ENCODE measurements at places on chromosomes 12 and 14. TPM values are rescaled to one million over a fixed set of nuclear protein-coding genes. Genes with fewer than 3 reads are reported as not detected.

MFAP5 gene
- not detected for total RNA-seq

PMCH gene
- total RNA-seq = not detected

BCAT1 gene
- 1.3 TPM for total RNA-seq

IFT81 gene
- 1.3 TPM for total RNA-seq

- no peaks in the 10 kb centered on the region for H3K27me3 ChIP-seq
- H3K4me3 ChIP-seq = no peak overlapping the region
- peaks cover 36% of the 10 kb centered on the region for H3K4me1 ChIP-seq
- H3K27ac ChIP-seq = no peak overlapping the region
- DNase-seq = no peak
Observed at GRCh38 chr12:89247967-89248366, 104.3 kb downstream of the DUSP6 start.

GRCh38 chr12:111396726-111397445 lies 8.8 kb upstream of the SH2B3 start:
- H3K4me1 ChIP-seq = no peaks in the 10 kb centered on the region
- H3K36me3 ChIP-seq = no peaks in the 10 kb centered on the region
- H3K27ac ChIP-seq = no peak overlapping the region
- no peak overlapping the region for H3K4me3 ChIP-seq

GRCh38 chr12:118964988-118965387 lies 16.4 kb upstream of the SRRM4 start:
- no peaks in the 10 kb centered on the region for H3K36me3 ChIP-seq
- H3K27me3 ChIP-seq = no peaks in the 10 kb centered on the region
- H3K27ac ChIP-seq = no peak overlapping the region
- DNase-seq = no peak
- H3K4me3 ChIP-seq = no peak overlapping the region

DNA sequence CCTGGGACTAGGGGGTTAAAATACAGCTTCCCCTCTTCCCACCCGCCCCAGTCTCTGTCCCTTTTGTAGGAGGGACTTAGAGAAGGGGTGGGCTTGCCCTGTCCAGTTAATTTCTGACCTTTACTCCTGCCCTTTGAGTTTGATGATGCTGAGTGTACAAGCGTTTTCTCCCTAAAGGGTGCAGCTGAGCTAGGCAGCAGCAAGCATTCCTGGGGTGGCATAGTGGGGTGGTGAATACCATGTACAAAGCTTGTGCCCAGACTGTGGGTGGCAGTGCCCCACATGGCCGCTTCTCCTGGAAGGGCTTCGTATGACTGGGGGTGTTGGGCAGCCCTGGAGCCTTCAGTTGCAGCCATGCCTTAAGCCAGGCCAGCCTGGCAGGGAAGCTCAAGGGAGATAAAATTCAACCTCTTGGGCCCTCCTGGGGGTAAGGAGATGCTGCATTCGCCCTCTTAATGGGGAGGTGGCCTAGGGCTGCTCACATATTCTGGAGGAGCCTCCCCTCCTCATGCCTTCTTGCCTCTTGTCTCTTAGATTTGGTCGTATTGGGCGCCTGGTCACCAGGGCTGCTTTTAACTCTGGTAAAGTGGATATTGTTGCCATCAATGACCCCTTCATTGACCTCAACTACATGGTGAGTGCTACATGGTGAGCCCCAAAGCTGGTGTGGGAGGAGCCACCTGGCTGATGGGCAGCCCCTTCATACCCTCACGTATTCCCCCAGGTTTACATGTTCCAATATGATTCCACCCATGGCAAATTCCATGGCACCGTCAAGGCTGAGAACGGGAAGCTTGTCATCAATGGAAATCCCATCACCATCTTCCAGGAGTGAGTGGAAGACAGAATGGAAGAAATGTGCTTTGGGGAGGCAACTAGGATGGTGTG lies 1.9 kb downstream of the GAPDH start:
- H3K36me3 ChIP-seq = peaks cover 25% of the 10 kb centered on the region
- peaks cover 83% of the 10 kb centered on the region for H3K4me1 ChIP-seq
- H3K27me3 ChIP-seq = no peaks in the 10 kb centered on the region
- peak overlapping the region; percentile 81 for H3K4me3 ChIP-seq
- no peak for DNase-seq
- peak overlapping the region; percentile 86 for H3K27ac ChIP-seq

- no peak overlapping the region for H3K4me3 ChIP-seq
- no peaks in the 10 kb centered on the region for H3K4me1 ChIP-seq
- H3K36me3 ChIP-seq = no peaks in the 10 kb centered on the region
- no peaks in the 10 kb centered on the region for H3K27me3 ChIP-seq
- H3K27ac ChIP-seq = no peak overlapping the region
- no peak for DNase-seq
Observed at GRCh38 chr14:80223696-80224465, 12.6 kb upstream of the DIO2 start.

GRCh38 chr12:49809381-49809905 lies 18.8 kb downstream of the NCKAP5L start:
- H3K27me3 ChIP-seq = no peaks in the 10 kb centered on the region
- H3K27ac ChIP-seq = no peak overlapping the region
- no peak for DNase-seq
- H3K4me1 ChIP-seq = no peaks in the 10 kb centered on the region

DNA sequence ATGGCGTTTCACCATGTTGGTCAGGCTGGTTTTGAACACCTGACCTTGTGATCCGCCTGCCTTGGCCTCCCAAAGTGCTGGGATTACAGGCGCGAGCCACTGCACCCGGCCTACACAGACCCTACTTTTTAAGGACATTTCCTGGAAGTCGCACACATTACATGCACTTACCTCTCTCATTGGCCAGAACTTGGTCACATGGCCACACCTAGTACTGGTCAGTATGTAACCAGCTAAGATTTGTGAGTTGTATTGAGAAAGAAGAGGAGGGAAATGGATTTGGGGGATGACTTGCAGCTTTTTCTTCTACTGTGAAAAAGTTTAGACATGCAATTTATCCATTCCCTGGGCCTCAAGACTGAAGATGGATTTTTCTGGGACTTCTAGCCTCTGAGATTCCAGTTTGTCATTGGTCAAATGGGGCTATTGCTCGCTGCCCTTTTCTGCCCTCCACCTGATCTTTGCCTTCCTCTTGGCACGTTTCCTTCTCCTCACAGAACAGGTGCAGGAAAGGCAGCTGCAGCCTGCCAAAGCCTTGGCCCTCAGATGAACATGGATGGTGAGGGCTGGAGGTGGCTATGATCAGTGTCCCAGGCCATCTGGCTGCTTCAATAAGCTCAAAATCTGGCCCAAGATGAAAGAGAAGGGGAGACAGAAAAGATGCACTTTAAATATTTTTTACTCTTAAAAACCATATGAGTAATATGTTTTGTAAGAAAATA lies 7.1 kb upstream of the ZDHHC22 start:
- no peaks in the 10 kb centered on the region for H3K4me1 ChIP-seq
- H3K4me3 ChIP-seq = no peak overlapping the region
- H3K27ac ChIP-seq = no peak overlapping the region
- no peaks in the 10 kb centered on the region for H3K36me3 ChIP-seq

- no peaks in the 10 kb centered on the region for H3K4me1 ChIP-seq
- no peaks in the 10 kb centered on the region for H3K36me3 ChIP-seq
- H3K27ac ChIP-seq = no peak overlapping the region
Observed at GRCh38 chr14:36271222-36271621, 49.2 kb downstream of the MBIP start.

- peaks cover 25% of the 10 kb centered on the region for H3K4me1 ChIP-seq
- peaks cover 70% of the 10 kb centered on the region for H3K36me3 ChIP-seq
- no peak for DNase-seq
- no peak overlapping the region for H3K4me3 ChIP-seq
Observed at GRCh38 chr12:109951136-109951535, 45.0 kb downstream of the GIT2 start.

DNA sequence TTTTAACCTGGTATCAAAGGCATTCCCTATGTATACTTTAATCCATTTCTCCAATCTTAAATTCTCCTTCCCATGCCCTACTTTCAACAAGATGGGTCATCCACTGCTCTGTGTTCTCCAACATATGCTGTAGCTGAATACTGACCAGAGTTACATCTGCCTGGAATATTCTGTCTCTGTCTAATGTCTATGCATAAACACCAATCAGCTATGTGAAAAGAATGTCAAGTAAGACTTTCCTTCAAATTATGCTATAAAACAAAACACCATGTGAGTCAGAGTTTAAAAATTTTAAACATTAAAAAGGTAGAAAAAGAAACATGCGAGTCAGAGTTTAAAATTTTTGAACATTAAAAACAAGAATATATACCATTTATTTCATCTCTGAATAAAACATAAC lies 19.3 kb downstream of the NT5DC3 start:
- no peak overlapping the region for H3K27ac ChIP-seq
- H3K4me1 ChIP-seq = no peaks in the 10 kb centered on the region
- no peaks in the 10 kb centered on the region for H3K36me3 ChIP-seq
- DNase-seq = no peak
